ENCODE measurements at places on chromosomes 5 and 9. TPM values are rescaled to one million over a fixed set of nuclear protein-coding genes. Genes with fewer than 3 reads are reported as not detected.

DNA sequence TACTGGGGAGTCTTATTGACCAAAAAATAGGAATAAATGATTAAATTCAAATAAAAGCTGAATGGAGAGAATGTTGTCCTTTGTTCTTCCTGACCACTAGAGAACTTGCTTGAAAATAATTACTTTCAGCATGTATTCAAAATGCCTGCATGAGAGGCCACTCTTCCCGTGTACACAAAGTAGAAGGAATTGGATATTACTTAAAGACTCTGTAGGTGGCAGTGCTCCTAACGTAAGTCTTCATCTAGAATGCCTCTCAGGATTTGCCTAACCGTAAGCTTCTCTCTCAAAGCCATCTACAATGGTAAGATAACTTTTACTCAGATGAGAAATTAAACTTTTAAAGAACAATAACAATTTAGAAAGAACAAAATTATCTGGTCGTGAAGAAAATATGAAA, 620.0 kb upstream of the CCNG1 start:
- no peak for DNase-seq

DNA sequence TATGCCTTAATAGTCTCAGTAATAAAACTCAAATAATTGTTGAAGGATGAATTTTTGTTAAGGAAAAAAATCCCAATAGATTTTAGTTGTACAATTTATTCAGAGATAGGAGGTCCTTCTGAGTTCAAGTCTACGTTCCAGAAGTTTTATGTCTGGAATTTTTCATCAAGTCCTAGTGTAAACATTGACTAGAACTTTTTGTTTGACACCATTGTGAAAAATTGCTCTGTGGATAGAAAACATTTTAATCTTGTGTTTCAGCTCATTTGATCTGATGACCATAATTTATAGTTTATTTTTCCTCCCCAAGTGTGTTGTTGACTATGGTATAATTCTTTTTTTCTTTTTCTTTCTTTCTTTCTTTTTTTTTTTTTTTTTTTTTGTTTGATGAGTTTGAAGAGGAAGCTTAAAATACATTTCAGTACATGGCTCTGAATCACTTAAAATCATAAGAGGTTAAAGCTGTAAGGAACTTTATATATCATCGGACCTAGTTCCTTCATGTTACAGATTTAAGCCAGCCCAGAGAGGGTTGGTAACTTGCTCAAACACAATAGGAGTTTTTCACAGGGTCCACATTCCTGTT, 20.7 kb downstream of the ITGA1 start:
- DNase-seq: no peak

GRCh38 chr5:150577378-150578139, 62.9 kb upstream of the SYNPO start:
- no peak for DNase-seq

- no peak for DNase-seq
These were observed 2055.2 kb downstream of the MAT2B start for GRCh38 chr5:165560648-165561047.

GRCh38 chr5:136174021-136174659, 18.8 kb downstream of the SMIM32 start:
- peak; percentile 31 for DNase-seq

- peak; percentile 59 for DNase-seq
These were observed 42.0 kb downstream of the ACO1 start for GRCh38 chr9:32426278-32426939.

- peak; percentile 42 for DNase-seq
These were observed 23.8 kb upstream of the SLC46A2 start for GRCh38 chr9:112914524-112914923.

GRCh38 chr5:145971701-145972100, 35.3 kb downstream of the SH3RF2 start:
- no peak for DNase-seq

- DNase-seq: no peak
These were observed 72.6 kb upstream of the EQTN start for GRCh38 chr9:27369591-27369990.

- DNase-seq: no peak
These were observed 37.6 kb downstream of the KCNT1 start for GRCh38 chr9:135739271-135740220.

GRCh38 chr9:122095010-122095767, 2.1 kb upstream of the TTLL11 start:
- peak; percentile 52 for DNase-seq

DNA sequence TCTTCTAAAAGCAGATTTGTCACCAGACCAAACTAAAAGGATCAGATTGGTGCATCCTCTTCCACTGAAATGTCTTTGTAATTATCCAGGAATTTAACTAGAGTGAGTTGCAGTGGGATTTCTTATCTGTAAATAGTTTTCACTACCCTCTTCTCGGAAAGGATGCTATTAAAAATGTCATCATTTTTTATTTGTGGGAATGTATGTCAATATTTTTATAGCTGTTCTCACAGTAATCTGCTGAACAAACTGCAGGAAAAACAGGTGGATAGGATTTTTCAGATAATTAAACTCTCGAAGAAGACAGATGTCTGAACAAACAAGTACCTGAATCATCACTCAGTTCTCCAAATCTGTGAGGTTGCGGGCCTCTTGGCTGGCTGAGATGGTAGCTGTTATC, 62.7 kb downstream of the RAB14 start:
- no peak for DNase-seq

- peak; percentile 84 for DNase-seq
These were observed 31.7 kb upstream of the LRRC14B start for GRCh38 chr5:159448-160172.

DNA sequence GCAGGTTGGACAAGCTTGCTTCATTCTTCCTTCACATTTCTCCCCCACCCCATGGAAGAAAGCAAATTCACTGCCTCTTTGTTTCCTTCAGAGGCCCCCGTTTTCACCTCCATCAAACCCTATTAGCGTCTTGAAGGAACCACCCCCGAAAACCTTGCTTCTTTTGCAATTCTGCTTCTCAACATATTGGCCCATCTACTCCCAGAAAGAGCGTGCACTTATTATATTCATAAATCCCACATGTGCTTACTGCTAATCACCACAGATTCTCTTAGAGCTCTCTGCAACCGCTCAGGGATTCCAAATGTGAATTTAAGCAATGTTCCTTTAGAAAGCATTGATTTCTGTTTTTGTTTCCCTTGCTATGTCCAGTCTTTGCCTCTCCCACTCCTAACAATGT, 1.1 kb downstream of the F2RL2 start:
- no peak for DNase-seq

DNA sequence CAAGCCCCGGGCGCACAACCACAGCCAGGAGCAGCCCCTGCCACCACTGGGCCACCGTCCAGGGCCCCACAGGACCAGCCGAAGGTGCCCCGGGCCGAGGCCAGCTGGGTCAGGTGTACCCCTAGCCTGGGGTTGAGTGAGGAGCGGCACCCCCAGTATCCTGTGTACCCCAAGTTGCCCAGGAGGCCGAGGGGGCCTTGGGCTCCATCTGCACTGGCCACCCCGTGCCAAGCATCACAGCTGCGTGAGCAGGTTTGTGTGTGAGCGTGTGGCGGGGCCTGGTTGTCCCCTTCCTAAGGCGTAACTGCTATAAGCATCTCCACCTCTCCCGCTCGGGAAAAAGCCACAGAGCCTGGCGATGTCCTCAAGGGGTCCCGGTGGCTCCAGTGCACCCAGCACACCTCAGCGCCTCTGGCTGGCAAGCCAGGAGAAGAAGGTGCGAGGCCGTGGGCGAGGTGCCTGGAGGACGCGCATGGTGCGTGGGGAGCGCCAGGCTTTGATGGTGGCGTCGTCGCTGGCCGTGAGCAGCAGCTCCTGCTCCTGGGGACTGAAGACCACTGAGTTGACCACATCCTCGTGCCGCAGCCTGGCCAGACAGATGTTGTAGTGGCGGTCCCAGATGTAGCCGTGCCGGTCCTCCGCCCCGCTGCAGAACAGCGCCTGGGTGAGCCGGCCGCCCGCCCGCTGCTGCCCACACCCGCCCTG, 3.9 kb downstream of the FBXW5 start:
- DNase-seq: no peak

GRCh38 chr5:144191998-144192397, 21.3 kb downstream of the KCTD16 start:
- DNase-seq: peak; percentile 76

DNA sequence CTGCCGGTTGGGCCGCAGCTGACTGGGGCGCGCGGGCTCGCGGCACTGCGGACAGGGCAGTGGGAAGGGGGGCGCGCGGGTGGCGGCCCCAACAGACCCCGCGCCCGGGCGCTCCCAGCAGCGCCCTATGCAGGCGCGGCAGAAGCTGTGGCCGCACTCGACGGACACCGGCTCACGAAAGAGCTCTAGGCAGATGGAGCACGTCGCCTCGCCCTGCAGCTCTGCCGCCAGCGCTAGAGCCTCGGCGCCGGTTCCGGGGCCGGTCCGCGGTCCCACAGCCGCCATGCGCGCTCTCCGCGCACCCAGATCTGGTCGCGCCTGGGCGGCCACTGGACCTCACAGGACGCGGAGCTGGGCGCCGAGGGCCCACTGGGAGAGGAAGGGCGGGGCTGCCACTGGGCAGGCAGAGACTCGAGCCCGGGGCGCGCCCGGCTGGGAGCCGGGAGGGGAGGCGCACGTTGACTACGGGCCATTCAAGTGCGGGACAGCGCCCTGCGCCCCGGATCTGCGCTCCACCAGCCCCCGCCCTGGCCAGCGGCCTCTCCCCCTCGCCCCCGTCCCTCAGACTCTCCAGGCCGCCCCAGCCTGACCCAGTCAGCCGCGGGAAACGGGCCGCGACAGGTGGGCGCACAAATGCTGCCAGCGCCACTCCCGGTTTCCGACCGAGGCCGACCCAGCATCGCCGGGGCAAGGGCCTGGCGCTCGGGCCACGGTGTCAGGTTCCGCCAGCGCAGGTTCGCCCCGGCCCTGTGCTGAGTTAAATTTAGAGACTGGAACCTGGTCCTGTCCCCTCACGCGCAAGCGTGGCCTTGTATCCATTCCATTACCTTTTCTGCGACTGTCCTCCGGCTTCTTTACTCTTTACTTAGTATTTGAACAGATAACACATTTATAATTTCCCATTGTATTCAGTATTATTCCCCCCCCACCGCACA, at the start of gene TRIM7:
Gene TRIM7 (minus strand): TSS at position 371 of the 935 bp plus-strand sequence. CDS start 86 bp downstream, at position 285.
- peak; percentile 69 for DNase-seq

DNA sequence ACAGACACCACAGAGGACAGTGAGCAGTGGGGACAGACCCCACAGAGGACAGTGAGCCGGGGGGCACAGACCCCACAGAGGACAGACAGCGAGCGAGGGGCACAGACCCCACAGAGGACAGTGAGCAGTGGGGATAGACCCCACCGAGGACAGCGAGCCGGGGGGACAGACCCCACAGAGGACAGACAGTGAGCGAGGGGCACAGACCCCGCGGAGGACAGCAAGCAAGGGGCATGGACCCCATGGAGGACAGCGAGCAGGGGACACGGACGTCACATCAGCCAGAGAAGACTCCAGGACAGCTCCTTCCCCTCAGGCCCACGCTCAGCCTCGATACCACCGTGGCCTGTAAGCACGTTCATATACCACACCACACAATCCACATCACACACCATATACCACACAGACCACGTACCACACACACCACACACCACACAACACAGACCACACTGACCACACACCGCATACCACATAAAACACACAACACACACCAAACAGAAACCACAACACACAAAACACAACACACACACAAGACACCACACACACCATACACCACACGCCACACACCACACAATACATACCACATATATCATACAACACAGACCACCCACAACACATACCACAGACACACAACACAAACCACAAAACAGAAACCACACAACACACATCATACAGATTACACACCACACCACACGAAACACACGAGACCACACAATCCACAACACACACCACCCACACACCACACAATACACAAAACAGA, 5.2 kb upstream of the ZDHHC11 start:
- DNase-seq: peak; percentile 25

- DNase-seq: peak; percentile 52
These were observed 76.8 kb downstream of the ZDHHC21 start for GRCh38 chr9:14616188-14616982.

GRCh38 chr9:97969014-97969413, 14.1 kb upstream of the ANP32B start:
- DNase-seq: no peak

The GCNT4 gene
- total RNA-seq: not detected

The DEPDC1B gene
- 28.5 TPM for total RNA-seq

The SNX30 gene
- total RNA-seq: 9.0 TPM

The SLCO6A1 gene
- total RNA-seq: 0.60 TPM

The PCDHGB4 gene
- total RNA-seq: 12.0 TPM

The PHYHD1 gene
- 1.8 TPM for total RNA-seq

The NUDT2 gene
- 47.3 TPM for total RNA-seq

The PRKAA1 gene
- 75.9 TPM for total RNA-seq

The OCLN gene
- total RNA-seq: 0.59 TPM

The ADAMTSL1 gene
- 24.4 TPM for total RNA-seq
